ENCODE measurements at places on chromosomes 3 and 15.

GRCh38 chr3:5195605-5196004, 8.1 kb downstream of the EDEM1 start:
- DNase-seq = peak; percentile 84

DNA sequence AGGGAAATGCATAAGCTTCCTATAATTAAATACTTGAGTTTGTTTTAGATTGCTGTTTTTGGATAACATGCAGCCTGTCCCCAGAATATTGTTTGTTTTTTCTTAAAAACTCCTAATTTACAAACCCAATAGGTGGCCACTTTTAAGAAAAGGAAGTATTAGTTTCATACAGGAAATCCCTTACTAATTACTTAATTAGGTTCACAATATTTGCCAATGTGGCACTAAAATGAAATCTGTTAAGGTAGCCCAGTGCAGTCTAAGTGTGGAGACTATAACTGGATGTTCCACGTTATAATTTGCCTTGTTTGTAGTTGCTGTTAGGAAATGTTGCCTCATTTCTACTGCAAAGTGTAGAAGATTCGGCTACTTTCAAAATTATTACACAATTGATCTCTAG, 195.8 kb downstream of the BBX start:
- DNase-seq = no peak

DNA sequence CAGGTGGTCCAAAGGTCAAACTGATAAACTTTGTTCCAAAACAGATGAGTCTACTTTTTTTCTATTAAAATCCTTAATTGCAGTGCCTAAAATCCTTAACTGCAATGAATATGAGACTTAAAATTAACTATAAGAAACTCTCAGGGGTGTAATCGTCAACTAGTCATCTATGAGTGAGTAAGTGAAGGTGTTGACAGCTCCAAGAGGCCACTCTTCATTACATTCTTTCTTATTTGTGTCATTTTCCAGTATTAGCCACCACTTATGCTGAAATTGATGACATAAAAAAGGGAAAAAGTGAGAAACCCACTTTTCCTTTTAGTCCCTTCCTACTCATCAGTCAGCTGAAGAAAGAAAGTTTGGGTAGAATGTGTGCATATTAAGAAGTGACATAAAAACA, 12.6 kb upstream of the NPAP1 start:
- no peak for DNase-seq

- no peak for DNase-seq
Observed at GRCh38 chr3:127535106-127535785, 55.3 kb downstream of the TPRA1 start.

DNA sequence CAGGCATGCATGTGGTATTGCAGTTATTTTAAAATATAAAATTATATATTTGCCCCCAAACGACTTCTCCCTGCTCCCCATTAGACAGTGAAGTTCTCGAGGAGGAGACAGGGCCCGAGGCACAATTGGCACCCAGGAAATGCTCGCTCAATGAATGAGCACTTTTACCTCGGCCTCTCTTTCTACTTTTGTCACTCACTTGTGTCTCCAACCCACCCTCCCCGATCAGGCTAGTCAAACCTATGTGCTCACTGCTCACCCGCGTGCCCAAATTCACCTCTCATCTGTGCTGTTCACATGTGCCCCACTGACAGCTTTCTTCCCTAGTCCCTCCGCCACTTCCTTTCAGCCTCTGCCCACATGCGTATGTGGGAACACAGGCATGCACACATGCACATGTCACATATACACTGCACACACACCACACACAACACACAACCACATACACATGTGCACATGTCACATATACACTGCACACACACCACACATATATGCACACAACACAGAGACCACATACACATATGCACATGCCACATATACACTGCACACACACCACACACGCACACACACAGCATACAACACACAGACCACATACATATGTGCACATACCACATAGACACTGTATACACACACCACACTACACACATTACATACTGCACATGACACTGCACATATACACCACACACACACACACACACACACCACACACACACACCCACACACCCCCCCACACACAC, 46.3 kb upstream of the DLG1 start:
- DNase-seq = no peak

- DNase-seq = no peak
Observed at GRCh38 chr3:102235679-102236078, 199.1 kb upstream of the ZPLD1 start.

DNA sequence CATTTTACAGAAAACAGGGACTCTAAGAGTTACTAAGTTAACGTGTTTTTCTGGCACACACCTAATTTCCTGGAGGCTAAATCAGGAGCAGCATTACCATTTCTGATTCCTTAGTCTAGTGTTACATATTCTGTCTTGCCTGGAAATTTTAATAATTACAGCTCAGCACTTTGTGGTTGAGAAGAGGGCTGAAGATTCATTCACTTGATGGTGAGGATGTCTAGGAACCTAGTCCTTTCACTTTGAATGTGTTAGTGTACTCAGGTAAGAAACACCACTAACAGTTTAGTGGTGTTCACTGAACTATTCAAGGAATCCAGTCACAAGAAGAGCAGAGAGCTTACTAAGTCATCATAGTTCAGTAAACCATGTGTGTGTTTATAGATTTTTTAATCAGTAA, 102.8 kb downstream of the STT3B start:
- DNase-seq = no peak

DNA sequence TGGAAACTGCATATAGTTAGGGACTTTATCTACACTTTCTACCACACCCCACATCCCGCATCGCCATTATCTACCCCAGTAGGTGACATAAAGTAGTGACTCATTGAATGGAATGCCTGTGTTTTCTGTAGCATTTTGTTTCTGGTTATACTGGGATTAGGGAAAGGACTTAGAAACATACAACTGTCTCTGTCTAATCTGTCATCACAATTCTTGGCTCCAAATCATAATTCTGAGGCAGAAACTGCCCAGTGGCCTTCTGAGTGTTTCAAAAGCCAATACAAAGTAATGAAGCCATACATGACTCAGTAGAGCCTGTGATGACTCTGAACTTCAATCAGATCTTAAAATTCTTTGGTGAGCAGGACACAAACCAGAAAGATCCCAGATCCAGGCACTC, 115.7 kb upstream of the CHRM5 start:
- DNase-seq = no peak

DNA sequence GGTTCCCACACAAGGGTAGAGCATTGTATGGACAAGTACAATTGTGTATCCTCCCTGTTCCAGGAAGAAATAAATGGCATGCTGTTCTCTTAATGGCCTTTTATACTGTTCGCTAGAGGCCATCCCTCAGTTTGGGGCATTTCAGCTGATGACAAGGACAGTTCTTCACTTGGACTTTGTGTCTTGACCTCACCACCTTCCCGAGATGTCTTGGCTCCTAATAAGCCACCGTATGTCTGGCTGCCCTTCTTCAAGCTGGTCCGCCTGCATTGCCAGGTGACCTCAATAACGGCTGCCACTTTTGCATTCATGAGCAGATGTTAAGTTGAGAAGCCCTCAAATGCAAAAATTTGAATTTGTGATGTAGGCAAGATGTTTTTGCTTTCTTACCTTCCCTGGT, 24.1 kb downstream of the ZBTB38 start:
- DNase-seq = no peak

- DNase-seq = no peak
Observed at GRCh38 chr3:195876297-195877064, 31.9 kb downstream of the TNK2 start.

DNA sequence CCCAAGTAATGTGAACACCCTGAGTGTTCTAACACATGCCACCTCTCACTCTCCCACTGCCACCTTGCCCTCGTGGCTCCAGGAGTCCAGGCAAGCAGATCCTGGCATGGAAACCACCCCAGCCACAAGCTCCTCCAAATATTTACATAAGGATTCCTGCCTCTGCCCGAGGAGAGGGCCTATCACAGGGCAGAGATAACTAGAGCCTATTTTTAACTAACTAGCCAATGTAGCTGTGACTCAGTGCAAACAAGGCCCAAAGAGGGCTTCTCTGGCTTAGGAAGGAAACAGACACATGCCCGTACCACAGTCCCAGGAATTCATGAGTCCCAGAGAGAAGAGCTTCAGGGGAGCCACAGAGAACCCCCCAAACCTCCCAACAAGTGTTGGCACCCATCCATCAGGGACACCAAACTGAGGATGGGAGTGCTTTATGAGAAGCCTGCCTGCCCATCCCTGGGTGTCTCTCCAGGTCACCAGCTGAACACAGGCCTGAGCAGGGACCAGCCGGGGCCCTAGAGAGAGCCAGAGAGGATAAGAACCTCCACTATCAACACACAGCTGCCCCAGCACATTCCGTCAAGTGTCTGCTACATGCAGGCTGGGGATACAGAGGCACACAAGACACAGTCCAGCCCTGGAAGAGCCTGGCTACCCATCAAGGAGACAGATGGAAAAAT, 9.2 kb downstream of the FYCO1 start:
- DNase-seq = no peak

GRCh38 chr3:152376351-152377183, 107.8 kb downstream of the MBNL1 start:
- no peak for DNase-seq

GRCh38 chr3:48848816-48849515, 1.3 kb upstream of the PRKAR2A start:
- no peak for DNase-seq

GRCh38 chr3:153600896-153601295, 438.9 kb downstream of the RAP2B start:
- no peak for DNase-seq

- no peak for DNase-seq
Observed at GRCh38 chr3:156535162-156535627, 19.7 kb downstream of the SSR3 start.

DNA sequence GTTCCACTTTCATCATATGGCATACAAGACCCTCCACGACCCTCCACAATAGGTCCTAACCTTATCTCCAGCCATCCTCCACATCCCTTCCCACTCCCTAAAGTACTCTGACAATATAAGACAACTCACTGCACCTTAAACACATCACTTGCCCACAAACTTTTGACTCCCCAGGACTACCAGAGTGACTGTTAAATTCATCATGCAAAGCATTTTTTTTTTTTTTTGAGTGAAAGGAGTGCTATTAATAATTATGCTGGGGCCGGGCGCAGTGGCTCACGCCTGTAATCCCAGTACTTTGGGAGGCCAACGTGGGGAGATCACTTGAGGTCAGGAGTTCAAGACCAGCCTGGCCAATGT, 55.8 kb downstream of the OSBPL10 start:
- no peak for DNase-seq

GRCh38 chr3:187942658-187943241, 197.5 kb upstream of the BCL6 start:
- DNase-seq = no peak

- DNase-seq = no peak
Observed at GRCh38 chr3:115861166-115861733, 237.9 kb downstream of the GAP43 start.

DNA sequence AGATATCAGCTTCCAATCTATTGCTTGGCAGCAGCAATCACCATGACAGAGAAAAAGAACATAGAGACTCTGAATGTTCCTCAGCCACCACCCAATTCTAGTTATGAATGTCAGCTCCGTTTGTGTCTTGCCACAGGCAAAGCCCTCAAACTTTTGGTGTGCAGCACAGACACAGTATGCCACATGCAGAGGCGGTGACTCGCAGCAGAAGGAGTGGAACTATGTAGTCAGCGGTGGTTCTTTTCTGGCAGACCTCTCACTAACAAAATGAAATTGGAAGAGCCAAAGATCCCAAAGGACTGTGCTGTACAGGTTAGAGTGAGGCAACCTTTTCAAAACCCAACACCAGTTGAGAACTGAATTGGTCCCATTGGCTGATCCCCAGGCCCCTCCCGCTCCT, 220.9 kb downstream of the SLC9A9 start:
- DNase-seq = no peak

DNA sequence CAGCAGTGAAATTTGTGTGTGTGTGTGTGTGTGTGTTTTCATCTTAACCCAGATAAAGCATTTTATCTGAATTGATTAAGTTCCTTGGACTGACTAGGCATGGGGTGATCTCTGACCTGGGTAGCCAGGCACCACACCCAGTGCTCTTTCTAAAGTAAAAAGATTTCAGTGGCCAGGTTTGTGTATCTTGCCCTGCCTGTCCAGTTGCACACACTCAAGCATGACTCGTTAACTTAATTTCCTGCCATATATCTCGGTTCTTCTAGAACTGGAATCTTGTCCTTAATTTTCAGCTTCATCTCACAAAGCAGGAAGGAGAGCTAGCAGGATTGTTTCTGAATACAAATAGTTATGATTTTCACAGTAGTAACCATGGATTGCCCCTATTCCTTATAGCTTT, 17.0 kb downstream of the TM4SF18 start:
- no peak for DNase-seq

DNA sequence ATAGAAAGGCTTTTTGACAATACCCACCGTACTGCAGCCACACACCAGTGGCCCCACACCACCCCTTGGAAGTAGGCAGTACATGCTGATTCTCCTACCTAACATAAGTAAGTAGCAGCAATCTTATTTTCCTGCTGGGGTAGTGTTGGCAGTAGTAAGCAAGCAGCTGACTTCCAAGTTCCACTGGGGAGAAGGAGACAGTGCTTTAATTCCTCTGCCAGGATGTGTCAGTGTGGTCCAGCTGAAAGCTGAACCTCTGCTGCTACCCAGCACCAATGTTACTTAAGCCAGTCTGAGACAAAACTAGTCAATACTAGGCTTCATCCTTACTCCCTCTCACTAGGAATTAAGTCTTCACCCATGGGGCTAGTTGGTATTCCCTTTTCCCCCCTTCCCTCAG, 74.7 kb downstream of the DZIP3 start:
- no peak for DNase-seq

DNA sequence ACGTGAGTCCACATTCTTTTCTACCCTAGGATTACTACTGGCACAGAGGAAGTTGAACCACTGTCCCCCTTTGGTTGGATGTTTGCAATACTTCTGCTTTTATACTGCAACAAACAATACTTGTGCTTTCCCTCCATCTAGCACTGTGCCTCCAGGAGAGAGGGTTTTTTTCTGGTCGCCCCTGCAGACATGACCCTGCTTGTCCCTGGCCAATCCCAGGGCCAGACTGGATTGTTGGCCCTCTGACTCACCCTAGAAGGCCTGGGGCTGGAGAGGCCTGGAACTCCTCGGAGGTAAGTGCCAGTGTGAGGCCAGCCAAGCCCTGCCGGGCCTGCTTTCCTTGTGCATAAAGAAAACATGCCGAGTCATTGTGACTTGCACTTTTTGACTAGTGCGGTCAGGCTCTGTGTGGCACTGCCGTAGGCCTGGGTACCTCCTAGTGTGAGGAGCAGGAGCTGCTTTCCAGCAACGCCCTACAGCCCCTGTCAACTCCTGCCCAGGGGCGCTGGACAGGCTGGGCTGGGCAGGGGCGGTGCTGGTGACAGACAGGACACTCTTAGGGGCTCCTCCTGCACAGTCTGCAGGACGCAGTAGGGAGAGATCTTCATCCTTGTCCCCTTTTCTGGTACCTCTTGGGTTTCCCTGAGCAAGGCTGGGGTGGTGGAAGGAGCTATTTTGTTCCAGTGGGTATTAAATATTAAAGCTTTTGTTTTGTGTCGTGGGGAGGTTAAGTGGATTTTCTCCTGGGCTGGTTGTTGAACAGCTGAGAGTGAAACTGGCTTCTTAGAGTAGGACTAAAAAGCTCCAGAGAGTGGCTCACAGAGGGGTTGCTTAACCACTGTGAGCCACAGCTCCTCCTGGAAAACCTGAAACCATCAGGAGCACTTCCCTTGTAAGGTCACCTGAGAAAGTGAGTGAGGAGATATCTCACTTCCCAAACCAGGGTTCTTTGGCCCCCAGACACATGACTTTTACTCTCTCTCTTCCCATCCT, 14.4 kb upstream of the TKT start:
- peak; percentile 50 for DNase-seq

- DNase-seq = no peak
Observed at GRCh38 chr15:92158426-92158825, 235.3 kb upstream of the ST8SIA2 start.

GRCh38 chr3:99895131-99895696, 77.6 kb downstream of the CMSS1 start:
- no peak for DNase-seq
